Activated CD8-positive, alpha-beta T cell treated with anti-CD3 and anti-CD28 coated beads for 36 hours (primary cell): ENCODE measurements at places on chromosomes 1 and 21.

- no peak for DNase-seq
Measured at GRCh38 chr1:154629061-154629674, 21.2 kb upstream of the ADAR start.

GRCh38 chr1:206417774-206418614 is 52.3 kb upstream of the IKBKE start:
- DNase-seq = no peak

DNA sequence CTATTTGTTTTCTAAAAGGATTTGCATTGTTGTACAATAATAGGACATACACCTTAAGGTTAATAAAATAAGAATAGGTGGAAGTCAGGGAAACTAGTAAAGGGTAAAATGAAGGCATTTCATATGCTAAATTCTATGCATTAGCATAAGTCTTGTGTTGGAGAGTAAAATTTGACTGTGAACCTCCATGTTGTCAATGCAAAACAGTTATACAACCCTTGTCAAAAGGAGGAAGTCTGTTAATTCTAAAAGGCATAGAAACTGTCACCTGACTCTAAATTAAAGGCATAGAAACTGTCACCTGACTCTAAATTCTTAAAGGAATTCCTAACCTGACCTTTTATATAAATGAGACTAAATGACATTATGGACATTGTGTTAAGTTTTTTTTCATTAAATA is 291.8 kb downstream of the OLFM3 start:
- no peak for DNase-seq

GRCh38 chr1:41859686-41860085 is 59.0 kb downstream of the HIVEP3 start:
- DNase-seq = no peak

GRCh38 chr1:64906447-64906846 is 59.9 kb downstream of the JAK1 start:
- peak; percentile 59 for DNase-seq

DNA sequence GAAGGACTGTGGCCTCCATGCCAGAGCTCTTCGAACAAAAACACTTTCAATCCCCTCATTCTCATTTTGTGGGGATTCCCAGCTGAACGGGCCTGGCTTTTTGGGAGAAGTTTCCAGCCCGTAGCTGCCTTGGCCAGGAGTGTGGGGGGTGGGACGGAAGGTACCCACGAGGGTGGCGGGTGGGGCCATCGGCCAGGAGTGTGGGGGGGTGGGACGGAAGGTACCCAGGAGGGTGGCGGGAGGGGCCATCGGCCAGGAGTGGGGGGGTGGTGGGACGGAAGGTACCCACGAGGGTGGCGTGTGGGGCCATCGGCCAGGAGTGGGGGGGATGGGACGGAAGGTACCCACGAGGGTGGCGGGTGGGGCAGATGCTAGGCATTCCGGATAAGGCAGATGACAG is 71.7 kb upstream of the ZBTB18 start:
- DNase-seq = no peak

GRCh38 chr1:184002071-184002470 is 35.5 kb downstream of the COLGALT2 start:
- no peak for DNase-seq

- DNase-seq = no peak
Measured at GRCh38 chr1:48789903-48790302, 13.2 kb upstream of the BEND5 start.

GRCh38 chr1:183810121-183810520 is 5.2 kb downstream of the RGL1 start:
- no peak for DNase-seq

DNA sequence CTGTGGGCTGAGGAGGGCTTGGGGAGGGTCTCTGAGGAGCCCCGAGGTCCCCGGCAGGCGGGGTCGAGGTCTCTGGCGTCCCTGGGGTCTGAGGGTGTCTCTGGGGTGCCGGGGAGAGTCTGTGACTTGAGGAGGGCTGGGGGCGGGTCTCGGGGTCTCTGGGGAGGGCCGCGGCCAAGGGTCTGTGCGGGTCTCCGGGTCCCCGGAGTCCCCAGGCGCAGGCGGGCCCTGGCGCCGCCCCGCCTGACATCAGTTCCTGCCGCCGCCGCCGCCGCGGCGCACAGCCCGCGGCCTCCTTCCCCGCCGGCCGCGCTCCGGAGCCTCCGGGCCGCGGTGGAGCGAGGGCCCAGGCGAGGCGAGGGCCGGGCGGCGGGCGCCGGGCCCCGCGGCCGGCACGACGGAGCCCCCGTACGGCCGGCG is at the start of gene PLEKHM2:
Gene PLEKHM2, plus strand, starts transcription at position 279 of the 420 bp plus-strand sequence. CDS start 239 bp downstream, outside the sequence.
- peak; percentile 45 for DNase-seq

DNA sequence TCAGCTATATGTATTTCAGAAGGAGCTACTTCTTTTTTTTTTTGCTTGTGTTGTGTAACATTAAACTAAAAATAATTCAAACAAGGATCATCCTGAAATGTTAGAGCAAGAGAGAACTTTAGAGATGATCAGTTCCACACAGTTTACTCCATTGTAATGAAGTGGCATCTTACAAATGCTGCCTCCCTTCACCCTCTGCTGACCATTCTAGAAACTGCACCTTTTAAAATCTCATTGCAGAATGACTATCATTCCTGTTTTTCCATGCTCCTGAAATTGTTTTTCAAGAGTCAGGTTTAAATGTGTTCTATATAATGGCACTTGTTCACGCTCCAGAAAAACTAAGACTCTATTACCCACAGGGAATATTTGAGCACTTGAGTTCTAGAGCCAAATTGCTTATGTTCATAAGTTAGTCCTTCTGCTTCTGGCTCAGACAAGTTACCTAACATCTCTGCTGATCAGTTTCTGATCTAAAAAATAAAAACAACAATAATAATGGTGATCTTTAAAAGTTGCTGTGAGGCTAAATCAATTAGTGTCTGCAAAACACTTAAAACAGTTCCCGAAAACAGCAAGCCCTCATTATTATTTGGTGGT is 21.5 kb upstream of the SLC44A5 start:
- no peak for DNase-seq

DNA sequence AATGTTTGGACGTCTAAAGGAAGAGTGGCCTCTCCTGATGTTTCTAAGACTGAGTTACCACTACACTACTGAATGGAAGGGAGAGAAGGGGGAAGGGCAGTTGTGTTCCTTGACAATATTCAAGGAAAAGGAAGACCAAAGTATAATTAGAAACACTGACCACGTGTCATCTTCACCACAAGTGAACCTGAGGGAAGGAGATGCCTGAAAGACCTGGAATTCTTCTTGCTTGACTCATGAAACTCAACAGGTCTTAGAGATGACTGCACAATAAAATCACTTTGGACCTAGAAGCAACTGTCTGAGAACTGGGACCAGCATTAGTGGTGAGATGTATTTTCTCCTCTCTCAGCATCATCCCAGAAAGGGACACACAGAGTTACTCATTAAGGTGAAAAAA is 56.7 kb downstream of the PTPN14 start:
- DNase-seq = no peak

DNA sequence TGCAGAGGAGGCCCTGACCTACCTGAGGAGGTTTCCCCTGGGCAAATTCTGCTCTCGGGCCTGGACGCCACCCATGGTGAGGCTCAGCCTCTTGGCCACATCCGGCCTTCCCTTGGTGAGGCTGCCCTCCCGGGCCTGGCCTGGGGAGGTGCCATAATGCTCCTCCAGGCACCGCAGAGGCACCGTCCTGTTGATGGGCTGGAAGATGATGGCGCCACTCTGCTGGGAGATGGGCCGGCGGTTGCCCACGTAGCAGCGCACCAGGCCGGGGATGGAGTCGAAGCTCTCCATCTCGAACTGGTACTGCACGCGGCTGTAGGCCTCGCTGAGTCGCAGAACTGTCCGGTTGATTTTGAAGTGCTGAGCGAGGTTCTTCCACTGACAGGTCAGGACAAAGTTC is 92.7 kb downstream of the BCAR3 start:
- no peak for DNase-seq

DNA sequence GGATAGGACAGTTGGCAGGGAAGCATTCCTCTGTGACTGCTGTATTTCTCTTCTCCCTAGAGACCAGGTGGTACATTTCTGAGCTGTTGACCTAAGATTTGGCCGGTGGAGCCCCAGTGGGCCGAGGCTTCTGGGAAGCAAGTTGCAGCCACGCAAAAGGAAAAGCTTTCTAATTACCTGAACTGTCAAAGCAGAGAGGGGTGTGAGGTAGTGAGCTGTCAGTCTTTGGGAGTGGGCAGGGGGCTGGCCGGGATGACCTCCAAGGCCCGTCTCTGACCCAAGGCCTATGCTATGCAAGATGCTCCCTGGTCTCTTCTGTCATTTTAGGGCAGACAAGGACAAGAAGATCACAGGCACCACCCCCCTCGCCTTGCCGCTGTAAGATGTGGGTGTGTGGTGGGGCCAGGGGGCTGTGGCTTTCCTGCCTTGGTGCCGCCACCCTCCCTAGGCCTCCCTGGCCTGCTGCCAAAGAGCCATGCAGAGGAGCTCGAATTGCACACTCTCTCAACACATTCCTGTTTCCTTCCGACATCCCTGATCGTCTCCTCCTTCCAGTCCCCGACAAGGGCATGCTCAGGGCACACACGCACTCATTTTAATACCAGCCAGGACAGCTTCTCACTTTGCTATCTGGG is 7.7 kb downstream of the PADI1 start:
- peak; percentile 89 for DNase-seq

GRCh38 chr1:161071886-161072371 is 2.2 kb upstream of the ARHGAP30 start:
- DNase-seq = peak; percentile 81

GRCh38 chr1:172146141-172146850 is 274.2 kb upstream of the C1orf105 start:
- DNase-seq = no peak

DNA sequence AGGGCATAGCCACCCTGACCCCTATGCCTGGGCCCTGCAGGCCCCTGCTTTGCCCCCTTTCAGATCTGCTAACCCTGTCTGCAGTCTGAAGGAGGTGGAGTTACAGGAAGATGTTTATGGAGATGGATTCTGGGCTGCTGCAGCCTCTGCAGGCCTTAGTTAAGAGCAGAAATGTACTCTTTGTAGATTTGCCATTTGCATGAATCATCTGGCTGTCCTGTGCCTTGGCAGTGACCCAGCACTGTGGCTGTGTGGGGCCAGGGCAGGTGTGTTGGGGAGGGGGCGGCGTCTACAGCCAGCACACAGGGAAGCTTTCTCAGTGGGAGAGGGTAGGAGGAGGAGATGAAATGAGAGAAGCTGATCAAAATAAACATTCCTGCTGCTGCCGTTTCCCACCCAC is 867.3 kb downstream of the PLA2G4A start:
- no peak for DNase-seq

DNA sequence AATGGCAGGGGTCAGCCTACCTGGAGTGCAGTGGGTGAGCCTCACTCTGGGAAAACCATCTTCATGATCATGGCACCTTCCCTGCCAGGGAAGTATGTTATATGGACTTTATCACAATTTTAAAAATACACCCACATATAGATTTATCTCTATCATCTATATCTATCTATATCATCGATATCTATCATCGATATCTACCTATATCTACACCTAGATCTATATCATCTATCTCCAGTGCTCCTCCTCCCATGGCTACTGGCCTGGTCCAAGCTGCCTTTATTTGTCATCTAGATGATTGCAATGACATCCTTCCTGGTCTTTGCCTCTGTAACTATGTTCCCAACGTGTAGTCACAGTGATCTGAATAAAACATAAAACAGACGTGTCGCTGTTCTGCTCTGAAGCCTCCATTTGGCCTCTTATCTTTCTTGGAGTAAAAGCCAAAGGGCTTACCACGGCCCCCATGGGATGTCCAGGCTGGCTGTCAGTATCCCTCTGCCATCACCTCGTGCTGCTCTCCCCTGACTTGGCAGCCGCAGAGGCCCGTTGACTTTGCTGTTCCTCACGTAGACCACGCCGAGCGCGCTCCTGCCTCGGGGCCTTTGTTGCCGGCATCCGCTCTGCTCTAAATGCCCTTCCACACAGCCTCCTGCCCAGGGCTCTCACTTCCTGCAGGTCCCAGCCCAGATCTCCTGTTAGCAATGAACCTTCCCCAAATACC is 20.6 kb upstream of the KIF26B start:
- no peak for DNase-seq

DNA sequence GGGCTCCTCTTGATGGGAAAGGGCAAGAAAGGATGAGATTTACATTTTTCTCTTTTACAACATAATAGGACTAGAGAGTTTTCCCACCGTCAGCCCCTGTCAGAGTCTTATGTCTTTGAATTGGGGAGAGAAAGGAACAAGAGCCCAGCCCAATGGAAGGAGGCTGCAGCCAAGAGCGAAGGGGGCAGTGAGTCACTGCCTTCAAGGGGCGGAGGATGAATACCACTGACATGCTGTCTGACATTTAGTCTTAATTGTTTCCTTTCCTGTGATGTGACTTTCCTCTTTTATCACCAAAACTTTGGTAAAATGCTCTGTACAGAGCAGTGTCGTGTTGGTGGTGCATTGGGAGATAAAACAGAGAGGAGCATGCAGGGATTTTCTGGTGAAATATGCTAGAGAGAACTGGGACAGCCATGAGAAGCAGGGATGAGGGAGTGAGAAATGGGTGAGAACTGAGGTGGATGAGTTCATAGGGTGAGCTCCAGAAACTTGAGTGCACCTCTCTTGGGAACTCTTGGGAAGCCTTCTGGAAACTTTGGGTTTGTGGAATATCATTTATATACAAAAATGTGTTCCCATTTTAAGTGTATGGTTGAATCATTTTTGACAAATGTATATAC is 179.9 kb upstream of the FGGY start:
- DNase-seq = peak; percentile 39

DNA sequence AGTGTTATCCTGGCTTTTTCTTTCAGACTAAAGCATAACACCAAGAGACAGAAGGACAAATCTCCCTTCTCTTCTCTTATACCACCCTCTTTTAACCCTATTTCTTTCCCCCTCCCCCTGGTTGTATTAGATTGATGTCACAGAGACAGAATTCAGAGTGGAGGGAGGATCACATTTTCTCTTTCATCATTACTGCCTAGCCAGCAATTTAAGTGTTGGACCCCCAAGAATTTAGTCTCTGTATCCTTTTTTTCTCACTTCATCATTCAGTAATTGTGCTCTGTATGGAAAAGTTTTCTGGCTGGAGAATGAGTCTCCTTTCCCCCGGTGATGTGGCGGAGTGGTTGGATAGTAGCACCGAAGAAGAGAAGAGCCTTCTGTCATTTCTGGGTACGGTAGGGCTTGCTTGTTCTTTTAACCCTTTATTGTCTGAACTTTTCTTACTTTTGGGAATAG is 124.8 kb downstream of the CLEC20A start:
- no peak for DNase-seq

GRCh38 chr1:101081496-101082488 is 56.2 kb upstream of the DPH5 start:
- DNase-seq = peak; percentile 76

DNA sequence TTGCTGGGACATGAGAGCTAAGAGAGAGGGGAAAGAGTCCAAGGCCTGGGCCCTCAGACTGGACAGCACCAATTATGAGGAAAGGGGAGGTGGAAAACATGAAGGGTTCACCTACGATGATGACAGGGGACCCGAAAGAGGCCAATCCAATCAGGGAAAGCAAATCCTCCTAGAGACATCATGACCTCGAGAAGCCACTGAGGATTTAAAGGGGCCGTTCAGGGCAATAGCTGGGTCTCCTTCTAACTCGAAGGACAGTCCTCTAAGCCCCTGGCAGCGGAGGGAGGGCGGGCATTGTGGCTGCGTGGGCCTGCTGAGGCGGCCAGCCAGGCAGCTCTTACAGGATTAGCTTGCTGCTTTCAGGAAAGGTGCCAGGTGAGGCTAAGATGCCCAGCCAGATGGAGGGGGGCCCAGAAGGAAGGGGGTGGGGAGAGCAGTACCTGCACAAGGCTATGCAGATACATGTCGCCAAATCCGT is 7.4 kb downstream of the MEF2D start:
- no peak for DNase-seq
